ENCODE measurements at places on chromosomes 7 and 10.
A peak's percentile ranks its signal among the peaks of the same experiment; 100 is the strongest.

DNA sequence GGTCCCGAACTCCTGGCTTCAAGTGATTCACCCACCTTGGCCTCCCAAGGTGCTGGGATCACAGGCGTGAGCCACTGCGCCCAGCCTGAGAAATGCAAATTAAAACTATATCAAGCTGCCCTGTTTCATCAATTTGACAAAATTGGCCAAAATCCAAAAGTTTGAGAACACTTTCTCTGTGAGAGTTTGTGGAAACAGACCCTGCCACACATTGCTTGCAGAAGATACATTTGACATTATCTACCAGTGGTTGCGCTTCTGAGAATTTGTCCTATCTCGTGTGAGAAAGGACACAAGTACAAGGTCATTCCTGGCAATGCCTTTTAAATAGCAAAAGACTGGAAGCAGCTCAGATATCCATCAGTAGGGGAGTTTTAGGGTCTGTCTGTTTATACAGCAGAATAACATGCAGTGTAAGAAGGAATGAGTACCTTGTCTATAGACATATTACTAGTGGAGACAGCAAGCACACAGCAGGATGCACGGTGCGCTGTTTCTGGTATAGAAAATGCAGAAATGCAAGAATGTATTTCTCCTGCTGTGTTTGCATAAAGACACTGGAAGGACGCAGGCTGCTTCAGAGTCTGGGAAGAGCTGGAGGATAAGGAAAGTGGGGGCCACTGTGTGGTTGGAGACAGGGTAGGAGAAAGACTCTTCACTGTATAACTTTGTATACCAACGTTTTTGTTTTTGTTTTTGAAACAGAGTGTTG, 4.3 kb downstream of the LHPP start:
- DNase-seq = no peak

- DNase-seq = no peak
Observed at GRCh38 chr10:87694011-87694794, 34.5 kb downstream of the PAPSS2 start.

DNA sequence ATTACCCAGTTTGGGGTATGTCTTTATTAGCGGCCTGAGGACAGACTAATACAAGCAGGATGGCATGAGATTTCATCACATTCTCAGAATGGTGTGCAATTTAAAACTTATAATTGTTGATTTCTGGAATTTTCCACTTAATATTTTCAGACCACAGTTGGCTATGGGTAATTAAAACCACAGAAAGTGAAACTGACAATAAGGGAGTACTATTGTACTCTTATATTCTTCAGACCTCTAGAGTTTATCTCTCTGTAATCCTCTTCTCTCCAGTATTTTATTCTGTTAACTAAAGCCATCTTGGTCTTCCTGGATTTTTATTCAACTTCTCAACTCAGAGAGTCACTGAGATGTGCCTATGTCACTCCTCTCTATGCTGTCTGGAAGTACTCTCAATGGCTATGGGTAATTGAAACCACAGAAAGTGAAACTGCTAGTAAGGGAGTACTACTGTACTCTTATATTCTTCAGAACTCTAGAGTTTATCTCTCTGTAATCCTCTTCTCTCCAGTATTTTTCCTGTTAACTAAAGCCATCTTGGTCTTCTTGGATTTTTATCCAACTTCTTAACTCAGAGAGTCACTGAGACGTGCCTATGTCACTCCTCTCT, 118.3 kb downstream of the PPP1R17 start:
- no peak for DNase-seq

DNA sequence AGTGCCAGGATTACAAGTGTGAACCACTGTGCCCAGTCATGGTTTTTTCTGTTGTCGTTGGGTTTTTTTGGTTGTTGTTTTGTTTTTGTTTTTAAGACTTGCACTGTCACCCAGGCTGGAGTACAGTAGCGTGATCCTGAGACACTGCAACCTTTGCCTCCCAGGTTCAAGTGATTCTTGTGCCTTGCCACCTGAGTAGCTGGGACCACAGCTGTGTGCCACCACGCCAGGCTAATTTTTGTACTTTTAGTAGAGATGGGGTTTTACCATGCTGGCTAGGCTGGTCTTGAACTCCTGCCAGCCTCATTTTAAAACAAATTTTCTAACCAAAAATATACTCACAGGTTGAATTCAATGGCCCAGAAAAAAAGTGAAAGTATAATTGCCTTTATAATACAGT, 174.1 kb downstream of the AHR start:
- no peak for DNase-seq

GRCh38 chr7:135602304-135602703, 44.6 kb downstream of the NUP205 start:
- peak; percentile 76 for DNase-seq

GRCh38 chr10:30493609-30494530, 59.9 kb downstream of the MAP3K8 start:
- DNase-seq = peak; percentile 60

DNA sequence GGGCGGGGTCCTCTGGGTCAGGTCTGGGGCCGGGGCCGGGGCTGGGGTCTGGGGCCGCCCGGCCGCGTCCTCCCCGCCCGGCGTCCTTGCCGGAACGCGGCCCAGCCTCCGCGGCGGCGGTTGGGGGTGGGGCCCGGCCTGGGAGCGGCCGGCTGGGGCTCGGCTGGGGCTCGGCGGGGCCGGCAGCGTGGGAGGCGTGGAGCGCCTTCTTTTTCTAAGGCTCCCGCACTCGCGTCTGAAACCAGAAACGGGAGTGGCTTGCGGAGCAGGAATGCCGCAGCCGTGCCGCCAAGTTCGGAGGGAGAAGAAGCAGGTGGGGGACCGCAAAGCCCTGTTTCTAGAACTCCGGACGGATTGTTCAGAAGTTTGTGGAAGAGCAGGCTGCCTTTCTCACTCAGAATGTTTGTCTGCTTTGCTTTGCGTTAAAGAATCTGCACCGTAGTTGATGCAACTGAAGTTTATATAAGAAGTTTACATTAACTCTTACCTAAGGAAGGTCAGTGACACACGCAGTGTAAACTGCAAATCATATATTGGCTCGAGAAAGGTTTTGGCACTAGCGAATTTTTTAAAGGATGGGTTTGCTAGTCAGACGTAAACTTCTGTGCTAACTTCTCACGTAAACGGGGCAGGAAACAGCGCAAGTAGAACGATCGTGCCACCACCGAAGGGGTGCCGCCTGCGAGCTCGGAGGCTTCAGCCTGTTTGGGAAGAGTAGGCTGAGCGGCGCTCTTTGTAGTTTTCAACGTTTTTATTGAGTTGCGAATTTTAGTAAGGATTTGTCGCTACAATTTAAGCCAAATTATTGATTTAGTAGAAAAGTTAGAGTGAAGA, 729 bp downstream of the DNAJB6 start:
- DNase-seq = no peak

DNA sequence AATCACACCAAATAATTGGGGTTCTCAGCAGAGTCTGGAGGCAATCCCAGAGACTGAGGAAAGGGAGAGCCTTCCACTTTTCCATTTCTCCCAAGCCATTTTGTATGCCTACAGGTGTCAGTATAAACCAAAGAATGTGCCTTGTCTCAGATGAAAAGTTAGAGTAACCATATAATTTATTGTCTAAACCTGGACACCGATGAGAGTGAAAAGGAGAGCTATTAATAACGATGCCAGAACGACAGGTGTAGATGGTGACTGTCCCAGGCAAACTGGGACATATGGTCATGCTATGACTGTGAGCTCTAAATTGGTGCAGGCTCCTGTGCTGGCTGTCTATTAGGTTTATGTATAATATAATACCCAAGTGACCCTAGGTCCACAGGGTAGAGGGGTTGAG, 219.6 kb downstream of the ARHGAP12 start:
- no peak for DNase-seq

DNA sequence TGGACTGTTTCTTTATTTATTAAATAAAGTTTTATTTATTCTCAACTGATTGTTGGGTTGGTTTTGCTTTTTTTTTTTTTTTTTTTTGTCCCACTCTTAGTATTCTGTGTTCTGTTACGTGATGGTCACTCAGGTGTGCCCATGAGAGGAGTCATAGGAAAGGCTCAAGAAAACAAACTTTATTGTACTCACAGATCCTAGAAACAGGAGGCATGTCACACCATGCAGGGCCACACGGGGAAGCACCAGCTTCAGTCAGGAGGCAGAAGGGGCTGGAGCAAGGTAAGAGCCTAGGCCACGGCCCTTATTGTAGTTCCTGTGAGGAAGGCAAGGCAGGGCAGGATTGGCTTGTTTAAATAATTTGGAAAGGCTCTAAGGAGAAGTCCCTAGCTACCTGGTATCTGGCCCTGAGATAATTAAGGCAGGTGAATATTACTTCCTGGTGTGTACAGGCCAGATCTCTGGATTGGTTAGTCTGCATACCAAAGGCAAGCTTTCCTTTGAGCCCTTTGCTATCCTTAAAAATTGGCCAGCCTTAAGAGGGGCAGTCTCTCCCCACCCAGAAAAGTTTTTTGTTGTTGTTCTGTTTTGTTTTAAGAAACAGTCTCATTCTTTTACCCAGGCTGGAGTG, 8.3 kb downstream of the ATOH7 start:
- no peak for DNase-seq

DNA sequence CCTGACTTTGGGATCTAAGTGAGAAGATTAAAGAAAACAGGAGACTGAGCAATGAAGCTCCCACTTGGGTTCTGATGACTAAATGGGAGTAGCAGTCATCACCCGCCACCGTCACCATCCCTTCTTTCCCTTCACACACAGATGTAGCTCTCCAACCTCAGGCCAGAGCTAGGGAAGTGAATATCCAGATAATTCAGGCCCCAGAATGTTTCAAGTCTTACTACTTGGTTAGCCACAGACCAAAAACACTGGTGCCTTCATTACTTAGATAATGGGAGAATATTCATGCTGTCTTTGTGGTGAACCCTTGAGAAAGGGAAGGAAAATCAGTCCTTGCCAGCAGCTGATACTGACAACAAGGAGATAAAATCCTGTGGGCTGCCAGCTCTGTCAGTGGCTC, 100.7 kb downstream of the OSBPL3 start:
- no peak for DNase-seq

GRCh38 chr7:150988230-150989226, 2.3 kb upstream of the NOS3 start:
- DNase-seq = no peak

- no peak for DNase-seq
Observed at GRCh38 chr7:122726881-122727280, 24.2 kb upstream of the RNF148 start.

Measured in globus pallidus (tissue), 1 donor.